ENCODE measurements at places on chromosomes 5 and 9. TPM values are rescaled to one million over a fixed set of nuclear protein-coding genes. Genes with fewer than 3 reads are reported as not detected.

The SLC34A1 gene
- polyA plus RNA-seq, result 0.03 TPM

The FOXD4L6 gene
- polyA plus RNA-seq, result 0.05 TPM

DNA sequence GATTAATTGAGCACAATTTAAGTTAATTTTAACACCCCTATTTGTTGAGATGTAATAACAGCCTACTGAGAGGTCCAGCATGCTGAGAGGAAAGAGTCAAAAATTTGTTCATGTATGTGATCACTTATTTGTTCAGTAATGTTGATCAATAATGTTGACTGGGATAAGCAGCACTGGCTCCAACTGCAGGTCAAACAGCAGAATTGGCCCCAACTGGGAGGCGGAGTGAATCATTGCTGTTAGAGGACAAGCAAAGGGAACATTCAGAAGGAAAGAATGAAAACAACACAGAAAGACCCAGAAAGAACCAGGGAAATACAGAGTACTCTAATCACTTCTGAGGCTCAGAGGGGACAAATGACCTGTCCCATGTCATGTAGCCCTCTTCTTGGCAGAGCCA lies 221.1 kb downstream of the COMMD10 start:
- peaks cover 33% of the 10 kb centered on the region for H3K36me3 ChIP-seq
- H3K27ac ChIP-seq, result no peak overlapping the region
- DNase-seq, result no peak
- no peaks in the 10 kb centered on the region for H3K4me1 ChIP-seq

GRCh38 chr9:28389411-28389810 lies 816.1 kb upstream of the C9orf72 start:
- no peak overlapping the region for H3K4me3 ChIP-seq
- H3K36me3 ChIP-seq, result no peaks in the 10 kb centered on the region
- no peaks in the 10 kb centered on the region for H3K27me3 ChIP-seq
- no peaks in the 10 kb centered on the region for H3K4me1 ChIP-seq
- DNase-seq, result no peak

- DNase-seq, result no peak
- H3K36me3 ChIP-seq, result peaks cover 60% of the 10 kb centered on the region
- H3K4me3 ChIP-seq, result no peak overlapping the region
- H3K27ac ChIP-seq, result no peak overlapping the region
- H3K4me1 ChIP-seq, result no peaks in the 10 kb centered on the region
These were observed 32.2 kb downstream of the CEP120 start for GRCh38 chr5:123391009-123391408.

- no peaks in the 10 kb centered on the region for H3K4me1 ChIP-seq
- H3K27ac ChIP-seq, result no peak overlapping the region
- H3K27me3 ChIP-seq, result no peaks in the 10 kb centered on the region
- no peaks in the 10 kb centered on the region for H3K36me3 ChIP-seq
These were observed 7.2 kb upstream of the PIP5K1B start for GRCh38 chr9:68697851-68698250.

DNA sequence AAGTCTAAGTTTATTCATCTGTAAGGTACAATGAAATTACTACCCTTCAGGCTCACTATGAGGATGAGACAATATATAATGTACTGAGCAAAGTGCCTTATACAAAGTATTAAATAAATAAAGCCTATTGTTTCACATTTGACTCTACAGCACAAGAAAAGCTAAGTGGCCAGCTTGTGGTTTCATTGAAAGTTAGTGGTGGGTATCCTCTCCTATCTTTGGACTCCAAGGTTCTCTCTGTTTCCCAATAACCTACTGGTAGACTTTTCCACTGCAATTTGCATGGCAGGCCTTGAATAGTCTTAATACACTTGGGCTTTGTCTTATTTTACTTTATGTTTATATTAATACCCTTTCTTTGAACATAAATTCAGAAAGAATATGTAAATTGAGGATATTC lies 262.7 kb downstream of the DEPDC1B start:
- H3K27me3 ChIP-seq, result no peaks in the 10 kb centered on the region
- H3K4me3 ChIP-seq, result no peak overlapping the region
- H3K4me1 ChIP-seq, result no peaks in the 10 kb centered on the region

GRCh38 chr5:120778491-120779484 lies 314.7 kb downstream of the PRR16 start:
- no peaks in the 10 kb centered on the region for H3K36me3 ChIP-seq
- peaks cover 18% of the 10 kb centered on the region for H3K4me1 ChIP-seq
- no peaks in the 10 kb centered on the region for H3K27me3 ChIP-seq
